Activated CD4-positive, alpha-beta memory T cell treated with anti-CD3 and anti-CD28 coated beads, Interleukin-2, amount 10 ng/mL, durations not matched to agents 7 days and 5 days (primary cell): ENCODE measurements at places on chromosomes 1 and 21. TPM values are rescaled to one million over a fixed set of nuclear protein-coding genes. Genes with fewer than 3 reads are reported as not detected.

TNFRSF1B gene
- total RNA-seq = 447 TPM

RHBDL2 gene
- total RNA-seq = not detected

B3GALT5 gene
- not detected for total RNA-seq

TP73 gene
- 2.0 TPM for total RNA-seq
